ENCODE measurements at places on chromosomes 7 and 10.
A peak's percentile ranks its signal among the peaks of the same experiment; 100 is the strongest.

DNA sequence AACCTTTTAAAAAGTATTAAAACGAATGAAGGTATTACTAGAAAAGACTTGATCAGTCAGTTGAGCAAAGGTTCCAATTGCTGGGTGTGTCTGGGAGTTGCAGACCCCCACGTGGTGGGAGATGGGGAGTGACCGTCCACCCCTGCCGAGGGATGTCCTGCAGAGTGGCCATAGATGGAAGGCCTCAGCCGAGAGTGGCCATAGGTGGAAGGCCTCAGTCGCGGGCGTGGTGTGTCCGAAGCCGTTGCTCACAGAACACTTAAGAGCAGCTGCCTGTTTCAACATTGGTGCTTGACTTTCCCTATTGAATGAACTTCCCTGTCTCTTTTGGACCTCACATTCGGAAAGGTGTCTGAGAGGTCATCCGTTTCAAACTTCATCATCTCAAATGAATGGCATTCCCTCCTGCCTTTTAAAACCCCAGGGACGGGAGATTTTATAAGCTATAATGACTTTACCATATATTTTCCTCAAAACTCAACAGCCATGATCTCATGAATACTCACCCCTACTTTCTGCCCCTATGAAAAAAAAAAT, 69.4 kb downstream of the CAMK1D start:
- DNase-seq = no peak

DNA sequence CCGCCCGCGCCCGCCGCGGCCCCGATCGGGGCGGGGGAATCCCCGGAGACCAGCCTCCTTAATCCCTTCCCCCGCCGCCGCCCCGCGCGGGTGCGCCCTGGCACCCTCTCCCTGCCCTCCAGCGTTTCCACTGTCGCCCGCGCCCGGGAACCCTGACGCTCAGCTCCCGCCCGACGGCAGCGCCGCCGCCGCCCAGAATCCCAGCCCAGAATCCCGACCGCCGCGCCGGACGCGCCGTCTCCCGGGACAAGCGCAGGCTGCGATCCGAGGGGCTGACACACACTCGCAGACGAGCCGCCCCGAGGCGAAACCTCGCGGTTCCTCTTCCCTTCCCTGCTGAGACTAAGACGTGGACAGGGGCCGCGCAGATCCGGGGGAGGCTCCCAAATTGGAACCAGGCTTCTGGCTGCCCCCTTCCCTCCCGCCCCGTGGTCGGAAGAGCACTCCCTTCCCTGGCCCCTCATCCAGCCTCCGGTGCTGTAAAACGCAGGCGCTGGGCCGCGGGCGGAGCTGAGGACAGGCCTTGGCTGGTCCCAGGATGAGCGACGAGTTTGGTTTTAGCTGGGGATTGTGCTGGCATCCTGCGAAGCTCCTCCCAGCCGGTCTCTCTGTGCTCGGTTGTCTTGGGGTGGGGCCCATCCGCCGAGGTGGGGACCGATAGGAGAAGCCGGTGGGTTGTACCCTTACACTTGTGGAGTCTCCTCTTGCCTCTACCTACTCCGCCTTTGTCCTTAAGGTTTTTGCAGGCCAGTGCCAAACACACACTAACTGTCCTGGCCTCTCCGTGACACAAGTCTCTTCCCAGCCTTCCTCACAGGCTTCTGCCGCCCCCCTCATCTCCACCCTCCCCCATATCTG, 1.1 kb downstream of the MARVELD1 start:
- peak; percentile 86 for DNase-seq

GRCh38 chr10:92880233-92880861, 32.0 kb downstream of the EXOC6 start:
- peak; percentile 40 for DNase-seq

DNA sequence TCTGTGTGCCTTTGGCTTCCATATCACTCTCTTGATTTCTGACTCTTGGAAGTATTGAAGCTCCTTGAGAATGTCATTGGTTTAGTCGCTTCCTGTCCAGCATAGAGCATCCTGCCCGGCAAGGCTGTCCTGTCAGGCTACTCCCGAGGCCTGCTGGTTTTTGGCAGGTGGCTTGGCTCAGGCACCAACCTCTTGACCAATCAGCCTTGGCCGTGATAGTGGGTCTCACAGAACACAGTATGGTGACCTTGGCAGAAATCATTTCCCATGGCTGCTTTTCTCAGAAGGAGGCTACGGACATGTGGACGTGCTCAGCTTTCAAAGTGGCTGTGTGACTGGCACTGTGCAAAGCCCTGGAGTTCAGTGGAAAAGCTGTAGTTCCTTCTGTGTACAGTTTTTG, 516.9 kb downstream of the REEP3 start:
- no peak for DNase-seq

DNA sequence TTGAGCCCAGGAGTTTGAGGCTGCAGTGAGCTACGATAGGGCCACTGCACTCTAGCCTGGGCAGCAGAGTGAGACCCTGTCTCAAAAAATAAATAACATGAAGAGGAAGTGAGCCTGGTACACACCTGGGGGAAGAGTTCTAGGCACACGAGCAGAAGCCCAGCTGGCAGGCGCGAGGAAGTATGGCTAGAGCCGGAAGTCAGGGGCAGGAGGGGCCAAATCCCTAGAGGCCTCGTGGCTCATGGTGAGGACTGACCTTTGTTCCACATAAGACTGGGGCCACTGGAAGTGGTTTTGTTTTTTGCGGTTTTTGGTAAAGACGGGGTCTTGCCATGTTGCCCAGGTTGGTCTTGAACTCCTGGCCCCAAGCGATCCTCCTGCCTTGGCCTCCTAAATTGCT, 117.6 kb downstream of the HIP1 start:
- no peak for DNase-seq

DNA sequence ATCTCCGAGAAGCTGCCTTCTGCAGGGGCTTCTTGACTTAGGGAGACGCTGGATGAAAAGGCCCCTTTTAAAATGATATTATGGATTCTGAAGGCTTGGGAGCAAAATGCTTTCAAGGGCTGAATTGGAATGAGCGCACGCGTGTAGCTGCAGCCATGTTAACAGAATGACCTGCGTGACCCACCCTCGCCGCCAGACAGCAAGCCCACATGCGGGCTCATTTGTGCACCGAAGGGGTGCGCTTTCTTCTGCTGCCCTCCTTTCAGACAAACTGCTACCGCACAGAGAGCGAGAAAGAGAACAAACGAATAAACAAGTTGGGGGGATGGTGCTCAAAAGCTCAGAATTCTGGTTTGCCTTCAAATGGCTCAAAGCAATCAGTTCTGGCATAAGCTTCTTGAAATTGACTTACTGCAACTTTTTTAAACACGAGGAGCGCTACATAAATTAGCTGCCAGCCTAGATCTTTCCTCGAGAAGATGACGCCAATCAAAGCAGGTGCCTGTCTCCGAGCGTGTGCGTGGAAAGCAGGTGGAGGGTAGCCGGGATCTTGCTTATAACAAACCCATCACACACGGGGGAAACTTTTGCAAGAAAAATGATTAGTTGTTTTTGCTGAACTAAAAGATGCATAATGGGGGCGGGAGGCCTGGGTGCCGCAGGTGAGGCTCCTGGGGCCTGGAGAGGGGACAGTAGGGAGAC, 268.4 kb downstream of the MAD1L1 start:
- DNase-seq = no peak

- peak; percentile 96 for DNase-seq
Observed at GRCh38 chr10:5446390-5446926, 34.1 kb downstream of the NET1 start.

DNA sequence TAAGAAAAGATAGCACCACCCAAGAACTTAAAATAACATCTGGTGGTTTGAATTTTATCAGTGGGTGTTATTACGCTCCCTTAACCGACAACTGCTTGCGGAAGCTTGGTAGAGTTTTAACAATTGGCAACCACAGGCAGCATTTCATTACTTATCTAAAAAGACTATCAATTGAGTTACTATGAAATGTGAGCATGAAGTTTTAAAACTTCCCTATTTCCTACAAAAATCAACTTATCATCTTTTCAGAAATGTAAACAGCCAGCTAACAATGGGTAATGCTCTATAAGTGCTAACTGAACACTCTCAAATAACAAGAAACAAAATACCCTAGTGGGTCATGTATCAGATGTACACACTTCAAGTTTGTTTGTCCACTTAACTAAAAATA, 68.8 kb downstream of the OSBPL3 start:
- no peak for DNase-seq
